ENCODE measurements at places on chromosomes 4 and X. TPM values are rescaled to one million over a fixed set of nuclear protein-coding genes. Genes with fewer than 3 reads are reported as not detected.

The MAN2B2 gene
- 41.2 TPM for total RNA-seq

The ATP1B4 gene
- not detected for total RNA-seq

The CT45A3 gene
- total RNA-seq = not detected

The CCSER1 gene
- total RNA-seq = 8.4 TPM

The CCKAR gene
- not detected for total RNA-seq

The XAGE2 gene
- total RNA-seq = 6.7 TPM

The MAGEE2 gene
- total RNA-seq = not detected

The PAGE1 gene
- total RNA-seq = not detected

The MAGIX gene
- total RNA-seq = 6.7 TPM

The TCEAL1 gene
- total RNA-seq = 25.5 TPM
